ENCODE measurements at places on chromosomes 7 and 10.
A peak's percentile ranks its signal among the peaks of the same experiment; 100 is the strongest.

DNA sequence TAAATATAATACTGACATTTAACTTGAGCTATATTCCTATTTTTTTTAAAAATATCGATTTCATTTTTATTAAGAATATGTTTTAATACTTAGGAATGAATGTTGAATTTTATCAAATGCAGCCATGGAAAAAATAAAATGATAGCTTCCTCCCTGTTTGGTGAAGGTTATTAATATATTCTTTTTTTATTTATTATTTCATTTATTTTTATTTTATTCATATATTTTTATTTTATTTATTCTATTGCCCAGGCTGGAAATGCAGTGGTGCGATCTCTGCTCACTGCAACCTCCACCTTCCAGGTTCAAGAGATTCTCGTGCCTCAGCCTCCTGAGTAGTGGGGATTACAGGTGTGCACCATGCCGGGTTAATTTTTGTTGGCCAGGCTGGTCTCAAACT, 160.2 kb downstream of the PKD1L1 start:
- DNase-seq: no peak

GRCh38 chr10:3336673-3337293, 164.2 kb upstream of the PITRM1 start:
- DNase-seq: no peak

GRCh38 chr10:129541200-129541599, 74.2 kb downstream of the MGMT start:
- no peak for DNase-seq

- peak; percentile 62 for DNase-seq
Observed at GRCh38 chr7:50812841-50813475, 30.3 kb upstream of the GRB10 start.

DNA sequence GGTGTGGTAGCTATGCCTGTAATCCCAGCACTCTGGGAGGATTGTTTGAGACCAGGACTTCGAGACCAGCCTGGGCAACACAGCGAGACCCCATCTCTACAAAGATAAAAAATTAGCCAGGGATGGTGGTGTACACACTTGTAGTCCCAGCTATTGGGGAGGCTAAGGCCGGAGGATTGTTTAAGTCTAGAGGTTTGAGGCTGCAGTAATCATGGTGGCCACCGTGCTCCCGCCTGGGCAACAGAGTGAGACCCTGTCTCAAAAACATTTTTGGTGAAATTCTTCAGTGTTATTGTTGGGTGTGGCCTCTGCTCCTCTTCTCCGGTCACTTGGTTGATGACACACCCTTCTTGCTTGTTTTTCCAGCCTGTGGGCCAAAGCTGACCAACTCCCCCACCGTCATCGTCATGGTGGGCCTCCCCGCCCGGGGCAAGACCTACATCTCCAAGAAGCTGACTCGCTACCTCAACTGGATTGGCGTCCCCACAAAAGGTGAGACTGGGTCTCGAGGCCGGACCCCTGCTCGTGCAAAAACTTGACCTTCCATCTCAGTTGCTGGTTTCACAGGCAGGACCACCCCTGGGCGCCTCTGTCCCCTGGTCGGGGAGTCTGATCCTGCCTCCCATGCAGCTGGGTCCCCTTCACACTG, 10.6 kb downstream of the PFKFB3 start:
- no peak for DNase-seq

GRCh38 chr10:16901106-16901505, 83.9 kb upstream of the RSU1 start:
- no peak for DNase-seq

- no peak for DNase-seq
Observed at GRCh38 chr10:124280916-124281315, 137.8 kb downstream of the OAT start.

DNA sequence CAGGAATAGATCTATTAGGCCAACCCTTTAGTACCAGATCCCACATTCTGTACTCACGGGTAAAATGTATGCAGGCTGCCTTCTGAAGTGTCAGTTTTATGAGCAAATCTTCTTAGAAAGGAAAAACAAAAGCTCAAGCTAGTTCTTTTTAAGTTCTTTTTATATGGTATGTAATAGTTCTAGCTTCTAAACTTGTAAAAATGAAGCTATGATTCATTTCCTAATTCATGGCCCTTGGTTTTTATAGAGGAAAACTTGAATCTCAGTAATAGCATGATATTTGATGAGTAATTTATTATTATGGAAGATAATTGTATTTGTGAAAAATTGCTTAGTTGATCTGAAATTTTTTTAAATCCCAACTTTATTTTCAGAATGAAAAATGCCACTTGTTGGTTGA, 54.3 kb downstream of the SLK start:
- no peak for DNase-seq

- DNase-seq: no peak
Observed at GRCh38 chr10:72785409-72785808, 93.5 kb downstream of the MCU start.

All from SW480 (cell line).